ENCODE measurements at places on chromosomes 1 and 21.

- no peak for DNase-seq
Observed at GRCh38 chr21:45430521-45431501, 25.8 kb downstream of the COL18A1 start.

GRCh38 chr1:158830074-158830677 lies 975 bp upstream of the MNDA start:
- no peak for DNase-seq

DNA sequence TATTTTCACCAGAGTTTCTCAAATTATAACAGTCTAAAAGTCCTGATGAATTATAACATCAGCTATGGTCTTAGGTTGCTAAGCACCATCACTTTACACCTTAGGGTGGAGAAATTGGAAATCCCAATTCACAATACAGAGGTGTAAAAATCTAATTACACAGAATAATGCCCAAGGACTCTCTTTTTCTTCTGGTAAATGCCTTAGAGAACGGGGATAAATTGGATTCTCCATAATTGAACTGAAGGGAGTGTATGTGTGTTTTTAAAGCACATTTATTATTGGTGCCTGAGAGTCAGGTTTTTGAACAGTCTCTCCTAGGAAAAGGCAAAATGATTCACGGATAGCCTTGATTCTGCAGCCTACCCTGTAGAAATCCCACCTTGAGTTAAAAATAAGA lies 66.8 kb downstream of the NIBAN1 start:
- no peak for DNase-seq

- DNase-seq = no peak
Observed at GRCh38 chr1:111503585-111504060, at the start of the genes ADORA3 and TMIGD3. ADORA3 (minus strand) TSS chr1:111503633; CDS start chr1:111503354, 279 bp downstream. TMIGD3 (minus strand) TSS chr1:111503633; CDS start chr1:111503354, 279 bp downstream.

GRCh38 chr1:111908011-111908621 lies 81.4 kb downstream of the KCND3 start:
- no peak for DNase-seq

DNA sequence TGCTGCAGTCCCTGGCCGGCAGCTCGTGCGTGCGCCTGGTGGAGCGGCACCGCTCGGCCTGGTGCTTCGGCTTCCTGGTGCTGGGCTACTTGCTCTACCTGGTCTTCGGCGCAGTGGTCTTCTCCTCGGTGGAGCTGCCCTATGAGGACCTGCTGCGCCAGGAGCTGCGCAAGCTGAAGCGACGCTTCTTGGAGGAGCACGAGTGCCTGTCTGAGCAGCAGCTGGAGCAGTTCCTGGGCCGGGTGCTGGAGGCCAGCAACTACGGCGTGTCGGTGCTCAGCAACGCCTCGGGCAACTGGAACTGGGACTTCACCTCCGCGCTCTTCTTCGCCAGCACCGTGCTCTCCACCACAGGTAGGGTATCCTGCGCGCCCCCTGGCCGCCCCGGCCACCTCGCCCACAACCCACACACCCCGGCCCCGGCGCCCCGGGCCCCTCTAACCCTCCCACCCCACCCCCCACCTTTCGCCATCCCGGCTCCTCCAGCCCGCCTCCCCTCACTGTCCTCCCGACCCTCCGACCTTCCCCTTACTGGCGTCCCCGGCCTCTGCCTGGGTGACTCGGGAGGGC lies 352 bp downstream of the KCNK1 start:
- no peak for DNase-seq

GRCh38 chr1:91527266-91527765 lies 26.7 kb downstream of the CDC7 start:
- no peak for DNase-seq

- no peak for DNase-seq
Observed at GRCh38 chr1:157069601-157070000, 24.1 kb upstream of the ARHGEF11 start.

DNA sequence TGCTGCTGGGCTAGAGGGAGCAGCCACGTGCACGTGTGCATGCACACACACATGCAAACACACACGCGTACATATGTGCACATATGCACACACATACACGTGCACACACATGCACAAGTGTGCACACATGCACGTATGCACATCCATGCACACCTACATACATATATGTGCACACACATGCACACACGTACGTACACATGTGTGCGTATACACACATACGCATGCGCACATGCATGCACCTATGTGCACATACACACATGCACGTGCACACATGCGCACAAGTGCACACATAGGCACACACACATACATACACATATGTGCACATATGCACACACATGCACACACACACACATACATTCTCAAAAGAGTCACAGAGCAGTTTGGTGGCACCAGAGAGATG lies 85.9 kb upstream of the SLC25A33 start:
- no peak for DNase-seq

GRCh38 chr1:67846538-67846937 lies 13.3 kb upstream of the GNG12 start:
- no peak for DNase-seq

GRCh38 chr1:110606657-110607535 lies 738 bp upstream of the KCNA2 start:
- DNase-seq = no peak

DNA sequence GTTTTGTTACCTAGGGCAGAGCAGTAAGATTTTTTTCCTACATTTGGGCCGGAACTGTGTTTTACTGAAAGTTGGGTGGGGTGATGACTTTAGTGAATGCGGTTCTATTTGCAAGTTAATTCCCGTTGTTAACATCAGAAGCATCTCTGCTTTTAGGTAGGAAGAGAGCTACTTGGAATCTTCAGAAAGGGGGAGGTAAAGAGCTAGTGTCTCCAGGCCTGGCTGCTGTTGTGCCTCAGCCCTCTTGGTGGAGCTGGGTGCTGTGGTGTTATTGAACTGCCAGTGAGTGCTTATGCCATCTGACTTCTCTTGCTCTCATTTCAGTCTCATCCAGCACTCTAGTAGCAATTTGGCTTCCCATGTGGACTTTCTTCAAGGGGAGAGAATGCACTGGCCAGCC lies 3.4 kb downstream of the KDM4A start:
- DNase-seq = no peak
